NCI-H2081 treated with DMSO at 0.1 percent for 48 hours (cell line): ENCODE measurements at places on chromosomes 3 and 15.

GRCh38 chr3:24034464-24034863 is 89.4 kb downstream of the NR1D2 start:
- no peak for DNase-seq

GRCh38 chr3:87997298-87997697 is 61.5 kb downstream of the CGGBP1 start:
- no peak for DNase-seq

DNA sequence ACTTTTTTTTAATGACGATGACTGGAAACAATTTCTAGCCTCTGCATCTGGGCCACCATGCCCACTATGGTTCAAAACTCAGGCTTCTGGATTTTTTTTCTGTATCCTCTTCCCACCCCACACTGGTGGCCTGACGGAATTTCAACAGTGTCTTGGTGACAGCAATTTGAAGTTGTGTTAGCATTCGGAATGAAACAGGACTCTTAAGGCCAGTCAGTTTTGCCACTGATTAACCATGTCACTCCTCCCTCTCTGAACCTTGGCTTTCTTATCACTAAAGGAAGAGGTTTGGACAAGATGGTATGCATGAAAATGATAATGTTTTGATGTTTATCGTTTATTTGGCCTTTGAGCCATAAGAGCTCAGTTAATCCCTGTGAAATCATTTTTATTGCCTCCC is 41.6 kb upstream of the BDH1 start:
- no peak for DNase-seq

GRCh38 chr3:16048435-16049318 is 125.8 kb upstream of the GALNT15 start:
- DNase-seq, result peak; percentile 8

GRCh38 chr3:66803206-66803605 is 194.9 kb upstream of the KBTBD8 start:
- DNase-seq, result no peak

DNA sequence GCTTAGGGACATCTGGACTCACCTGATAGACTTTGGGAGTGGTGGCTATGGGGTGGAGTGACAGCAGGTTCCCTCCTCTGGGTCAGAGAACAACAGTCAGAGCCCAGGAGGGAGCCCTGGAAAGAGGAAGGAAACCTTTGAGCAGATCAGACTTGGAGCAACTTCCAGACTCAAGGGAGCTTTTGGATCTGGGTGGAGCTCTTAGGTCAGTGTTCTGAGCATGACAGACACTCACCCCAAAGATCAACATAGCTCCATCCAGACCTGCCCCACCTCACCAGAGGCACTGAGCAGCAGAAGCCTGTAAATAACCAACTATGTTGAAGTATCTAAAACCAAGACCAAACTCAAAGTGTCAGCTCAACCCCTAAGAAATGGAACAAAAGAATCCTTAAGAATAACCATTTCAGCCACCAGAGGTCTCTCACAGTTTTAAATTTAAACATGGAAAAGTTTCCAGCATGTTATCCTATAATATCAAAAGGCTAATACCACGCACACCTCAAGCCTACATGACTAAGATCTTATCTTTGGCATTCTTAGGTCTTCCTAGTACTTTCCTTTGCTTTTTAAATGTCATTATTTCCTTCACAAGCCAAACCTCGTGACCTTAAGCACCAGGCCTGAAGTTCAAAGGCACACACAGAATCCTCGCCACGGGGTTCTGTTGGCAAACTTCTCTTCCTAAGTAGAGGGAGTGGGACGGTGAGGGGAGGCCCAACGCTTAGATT is 56.4 kb downstream of the UMPS start:
- no peak for DNase-seq

- no peak for DNase-seq
These were observed 68.5 kb upstream of the ATP13A5 start for GRCh38 chr3:193446965-193447602.

DNA sequence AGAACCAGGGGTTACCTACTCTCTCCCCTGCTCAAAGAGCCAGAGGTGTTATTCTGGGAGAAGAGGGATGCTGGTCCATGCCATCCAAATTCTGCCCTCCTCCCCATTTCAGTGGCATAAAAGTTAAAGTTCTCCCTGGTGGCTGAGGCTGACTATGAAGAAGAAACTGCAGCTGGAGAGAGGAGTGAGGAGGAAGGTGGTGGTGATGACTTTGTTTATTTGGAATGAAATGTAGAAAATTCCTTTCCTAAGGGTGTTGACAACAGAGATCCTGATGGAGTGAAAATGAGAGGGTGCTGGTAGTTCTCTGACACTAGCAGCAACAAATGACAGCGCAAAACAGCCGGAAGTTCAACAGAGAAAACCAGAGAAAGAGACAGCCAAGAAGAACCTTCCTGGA is 100.4 kb downstream of the PCCB start:
- DNase-seq, result no peak

- no peak for DNase-seq
These were observed 360.4 kb upstream of the ROBO2 start for GRCh38 chr3:76679541-76679940.

- DNase-seq, result no peak
These were observed 13.6 kb upstream of the COMMD2 start for GRCh38 chr3:149765762-149766334.

- DNase-seq, result no peak
These were observed 23.7 kb downstream of the PHLDB2 start for GRCh38 chr3:111882799-111883198.

DNA sequence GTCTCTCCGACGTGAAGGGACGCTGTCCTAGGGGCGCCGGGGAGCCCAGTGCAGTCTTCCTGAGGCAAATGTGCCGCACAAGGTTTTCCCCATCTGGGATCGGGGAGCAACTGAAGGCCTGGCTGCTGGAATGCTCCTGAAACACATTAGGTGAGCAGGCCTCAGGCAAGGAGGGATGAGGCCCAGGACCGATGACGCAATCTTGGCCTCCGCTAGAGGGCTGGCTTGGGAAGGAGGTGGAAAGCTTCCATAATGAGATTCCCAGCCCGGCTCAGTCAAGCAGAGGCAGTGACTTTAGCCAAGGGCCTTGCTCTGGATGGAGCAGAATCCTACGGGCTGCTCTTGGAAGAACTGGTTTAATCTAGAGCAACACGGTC is 50.8 kb downstream of the CPN2 start:
- no peak for DNase-seq

GRCh38 chr3:193909387-193909786 is 226.6 kb upstream of the HES1 start:
- DNase-seq, result no peak

DNA sequence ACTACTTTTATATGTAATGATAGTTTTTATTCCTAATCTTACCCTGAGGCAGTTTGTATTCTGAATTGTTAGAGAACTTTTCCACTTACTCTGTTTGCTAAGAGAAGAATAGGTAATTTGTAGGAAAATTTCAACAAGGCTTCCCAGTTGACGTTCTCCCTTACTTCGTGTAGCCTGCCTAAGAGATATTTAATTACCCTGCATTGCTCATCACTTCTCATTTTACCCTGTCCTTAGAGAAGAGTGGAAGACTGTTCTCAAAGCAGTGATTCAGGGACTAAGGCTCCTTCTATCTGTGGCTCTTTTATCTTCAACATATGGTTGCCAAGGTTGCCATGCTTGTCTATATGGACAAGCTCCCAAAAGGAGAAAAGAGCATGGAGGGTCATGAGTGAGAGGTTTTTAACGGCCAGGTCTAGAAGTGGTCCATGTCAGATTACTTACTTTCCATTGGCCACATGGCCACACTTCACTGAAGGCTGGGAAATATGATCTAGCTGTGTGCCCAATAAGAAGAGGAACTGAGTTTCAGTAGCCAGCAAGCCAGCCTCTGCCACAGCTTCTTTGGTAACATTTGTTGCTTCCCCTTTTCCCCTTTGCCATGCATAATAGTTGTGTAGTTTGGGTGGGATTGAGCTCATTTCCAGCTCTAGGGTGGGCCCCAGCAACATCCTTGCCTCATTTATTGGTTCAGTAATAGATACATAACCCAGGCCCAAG is 22.1 kb downstream of the PDE8A start:
- no peak for DNase-seq
